Nephron progenitor cell (in vitro differentiated cells): ENCODE measurements at places on chromosomes 3 and 15.

DNA sequence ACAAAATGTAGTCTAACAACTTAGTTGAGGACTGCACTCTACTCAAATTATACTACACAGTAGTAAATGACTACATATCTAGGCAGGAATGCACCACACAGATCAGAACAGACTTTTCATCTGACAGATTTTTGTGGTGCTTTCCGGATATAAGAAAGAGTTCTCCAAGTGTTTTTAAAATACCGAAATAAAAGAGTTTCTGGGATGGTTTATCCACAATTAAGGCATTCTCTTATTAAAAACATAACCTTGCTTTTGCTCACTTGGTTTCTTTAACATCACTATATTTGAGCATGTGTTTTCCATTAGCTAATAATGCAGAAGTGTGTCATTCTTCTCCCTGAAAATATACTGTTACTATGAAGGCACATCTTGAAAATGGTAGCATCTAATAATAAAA lies 132.9 kb downstream of the MAGI1 start:
- peaks cover 67% of the 10 kb centered on the region for H3K4me1 ChIP-seq
- H3K4me3 ChIP-seq, result no peak overlapping the region
- no peaks in the 10 kb centered on the region for H3K27me3 ChIP-seq

DNA sequence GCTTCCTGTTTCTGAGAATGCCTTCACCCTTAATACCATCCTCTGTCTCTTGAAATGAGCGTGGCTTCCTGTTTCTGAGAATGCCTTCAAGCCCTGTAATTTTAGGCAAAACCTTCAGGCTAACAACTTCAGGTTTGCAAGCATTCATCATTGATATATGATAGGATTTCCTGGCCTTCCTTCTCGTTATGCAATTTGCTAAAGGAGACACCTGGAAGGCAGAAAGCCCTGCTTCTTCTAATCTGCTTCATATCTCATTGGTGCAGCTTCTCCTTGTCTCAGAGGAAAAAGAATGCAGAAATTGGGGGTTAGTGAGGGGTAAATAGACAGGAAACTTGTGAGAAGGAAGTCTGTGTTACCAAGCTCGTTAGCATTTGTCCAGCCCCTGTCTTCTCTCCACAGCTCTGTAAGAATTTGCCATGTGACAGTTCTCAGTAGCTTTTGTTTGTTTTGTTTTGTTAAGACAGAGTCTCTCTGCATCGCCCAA lies 7.3 kb downstream of the ARL6IP5 start:
- peak overlapping the region; percentile 82 for H3K27ac ChIP-seq
- H3K36me3 ChIP-seq, result peaks cover 14% of the 10 kb centered on the region
- peaks cover 59% of the 10 kb centered on the region for H3K4me1 ChIP-seq
- H3K4me3 ChIP-seq, result peak overlapping the region; percentile 26

DNA sequence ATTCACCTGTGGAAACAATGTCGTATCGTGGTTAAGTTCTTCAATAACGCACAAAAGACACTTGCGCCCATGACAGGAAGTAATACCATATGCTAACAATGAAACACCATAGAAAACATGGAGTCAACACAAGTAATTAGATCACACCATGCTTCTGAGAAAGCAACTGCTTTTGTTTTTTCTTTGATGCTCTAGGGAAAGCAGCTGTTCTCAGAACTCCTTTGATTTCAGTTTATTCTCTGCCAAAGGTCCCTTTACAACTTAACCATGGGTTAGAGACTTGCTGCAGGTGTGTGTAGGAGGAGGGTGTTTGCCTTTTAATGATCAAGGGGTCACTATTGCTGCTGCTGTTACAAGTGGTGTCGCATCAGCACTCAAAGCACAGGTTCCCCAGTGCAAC lies 324.0 kb upstream of the SLCO3A1 start:
- peaks cover 24% of the 10 kb centered on the region for H3K4me1 ChIP-seq
- peaks cover 13% of the 10 kb centered on the region for H3K36me3 ChIP-seq
- H3K4me3 ChIP-seq, result no peak overlapping the region
- H3K27me3 ChIP-seq, result peaks cover 3% of the 10 kb centered on the region
- H3K27ac ChIP-seq, result no peak overlapping the region

GRCh38 chr3:172125963-172126457 lies 86.6 kb downstream of the FNDC3B start:
- no peak overlapping the region for H3K4me3 ChIP-seq
- DNase-seq, result no peak
- H3K27ac ChIP-seq, result peak overlapping the region; percentile 97
- peaks cover 79% of the 10 kb centered on the region for H3K36me3 ChIP-seq

GRCh38 chr15:77354063-77354462 lies 65.8 kb downstream of the PEAK1 start:
- no peaks in the 10 kb centered on the region for H3K36me3 ChIP-seq
- no peak for DNase-seq
- H3K4me3 ChIP-seq, result no peak overlapping the region
- no peaks in the 10 kb centered on the region for H3K4me1 ChIP-seq
- no peak overlapping the region for H3K27ac ChIP-seq
- H3K27me3 ChIP-seq, result peaks cover 6% of the 10 kb centered on the region

- H3K36me3 ChIP-seq, result peaks cover 1% of the 10 kb centered on the region
- H3K4me3 ChIP-seq, result no peak overlapping the region
- peaks cover 3% of the 10 kb centered on the region for H3K27me3 ChIP-seq
- no peak for DNase-seq
- H3K4me1 ChIP-seq, result peaks cover 81% of the 10 kb centered on the region
Measured at GRCh38 chr3:133987948-133988484, 41.7 kb downstream of the SLCO2A1 start.

GRCh38 chr15:90478846-90479481 lies 50.8 kb upstream of the CRTC3 start:
- no peak overlapping the region for H3K4me3 ChIP-seq
- no peaks in the 10 kb centered on the region for H3K27me3 ChIP-seq
- DNase-seq, result no peak

DNA sequence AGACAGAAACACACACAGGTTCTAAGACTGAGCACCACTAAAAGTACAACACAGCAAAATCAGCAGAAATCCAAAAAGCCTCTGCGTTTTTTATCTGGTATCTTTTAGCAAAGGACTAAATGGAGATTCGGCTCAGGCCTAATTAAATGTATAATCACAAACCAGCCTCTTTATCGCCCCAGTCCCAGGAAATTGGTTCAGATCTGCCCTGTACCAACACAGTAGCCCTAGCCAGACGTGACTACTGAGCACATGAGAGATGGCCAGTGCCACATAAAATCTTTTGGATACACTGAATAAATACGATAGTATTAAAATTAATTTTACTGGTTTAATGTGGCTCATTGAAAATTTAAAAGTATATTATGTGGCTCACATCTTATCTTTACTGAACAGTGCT lies 19.7 kb downstream of the TBC1D2B start:
- H3K27ac ChIP-seq, result no peak overlapping the region
- H3K4me3 ChIP-seq, result no peak overlapping the region
- no peaks in the 10 kb centered on the region for H3K36me3 ChIP-seq
- no peaks in the 10 kb centered on the region for H3K27me3 ChIP-seq
- peaks cover 30% of the 10 kb centered on the region for H3K4me1 ChIP-seq

GRCh38 chr15:62165104-62165792 lies at the start of gene C2CD4B:
Gene C2CD4B (minus strand): TSS chr15:62165285. CDS start chr15:62164984, 301 bp downstream.
- no peak within 1 kb of the TSS for H3K27ac ChIP-seq
- H3K4me3 ChIP-seq, result peak within 1 kb of the TSS; percentile 82
- H3K4me1 ChIP-seq, result peaks cover 17% of the 10 kb centered on the region
- DNase-seq, result peak; percentile 67

DNA sequence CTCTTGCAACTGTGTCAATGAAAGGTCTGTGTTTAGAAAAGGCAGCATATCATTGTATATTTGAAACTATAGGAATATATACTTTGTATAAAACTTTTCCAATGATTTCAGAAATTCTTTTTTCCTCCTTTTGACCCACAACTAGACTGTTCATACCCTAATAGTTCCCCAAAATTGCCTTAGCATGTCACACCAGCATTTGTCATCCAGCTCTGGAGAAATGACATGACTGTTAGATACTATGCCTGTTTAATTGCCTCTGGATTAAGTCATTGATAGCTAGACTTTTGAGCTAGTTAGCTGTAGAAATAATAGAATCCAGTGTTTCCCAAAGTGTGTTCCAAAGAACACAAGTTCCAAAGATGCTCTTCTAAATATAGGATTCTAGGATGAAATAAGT lies 32.4 kb downstream of the B3GALNT1 start:
- H3K36me3 ChIP-seq, result no peaks in the 10 kb centered on the region
- H3K4me3 ChIP-seq, result no peak overlapping the region
- no peaks in the 10 kb centered on the region for H3K27me3 ChIP-seq
- H3K4me1 ChIP-seq, result no peaks in the 10 kb centered on the region
- no peak for DNase-seq

- peak overlapping the region; percentile 3 for H3K4me3 ChIP-seq
- no peaks in the 10 kb centered on the region for H3K36me3 ChIP-seq
- DNase-seq, result no peak
- H3K27ac ChIP-seq, result no peak overlapping the region
- H3K27me3 ChIP-seq, result peaks cover 5% of the 10 kb centered on the region
- H3K4me1 ChIP-seq, result peaks cover 28% of the 10 kb centered on the region
Measured at GRCh38 chr15:84915606-84915958, 31.1 kb downstream of the SLC28A1 start.

- peaks cover 4% of the 10 kb centered on the region for H3K4me1 ChIP-seq
- no peaks in the 10 kb centered on the region for H3K36me3 ChIP-seq
- H3K27ac ChIP-seq, result no peak overlapping the region
- no peaks in the 10 kb centered on the region for H3K27me3 ChIP-seq
- no peak overlapping the region for H3K4me3 ChIP-seq
Measured at GRCh38 chr3:127033171-127033570, 50.3 kb downstream of the PLXNA1 start.

DNA sequence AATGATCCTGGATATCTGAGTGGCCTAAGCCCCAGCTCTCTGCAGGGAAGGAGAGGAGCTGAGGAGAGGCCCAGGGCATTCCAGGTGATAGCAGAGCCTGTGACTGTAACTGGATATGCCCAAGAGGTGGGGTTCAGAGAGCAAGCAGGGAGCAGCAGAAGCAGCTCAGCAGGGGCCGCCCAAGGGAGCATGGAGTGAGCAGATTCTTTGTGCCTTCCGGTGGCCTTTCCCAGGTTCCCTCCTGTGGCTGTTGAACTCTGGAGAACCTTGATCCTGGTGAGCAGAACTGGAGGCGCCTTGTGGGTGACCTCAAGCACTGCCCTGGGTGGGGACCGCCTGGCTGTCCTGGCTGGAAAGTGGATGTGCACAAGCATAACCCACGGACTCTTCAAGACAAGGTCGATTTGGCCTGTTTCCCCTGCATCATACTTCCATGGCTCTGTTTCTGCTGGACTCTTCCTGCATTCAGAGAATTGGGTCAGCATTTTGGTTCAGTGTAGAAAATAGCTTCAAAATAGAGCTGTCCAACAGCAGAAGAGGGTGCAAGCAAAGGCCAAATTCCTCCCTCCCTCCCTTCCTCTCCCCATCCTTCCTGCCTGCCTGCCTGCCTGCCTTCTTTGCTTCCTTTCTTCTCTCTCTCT lies 76.1 kb downstream of the ARNT2 start:
- peak overlapping the region; percentile 64 for H3K27ac ChIP-seq
- H3K4me1 ChIP-seq, result peaks cover 51% of the 10 kb centered on the region
- H3K27me3 ChIP-seq, result peaks cover 4% of the 10 kb centered on the region
- no peak for DNase-seq

- peaks cover 39% of the 10 kb centered on the region for H3K27me3 ChIP-seq
- H3K27ac ChIP-seq, result no peak overlapping the region
- peaks cover 19% of the 10 kb centered on the region for H3K4me1 ChIP-seq
- no peak for DNase-seq
- no peak overlapping the region for H3K4me3 ChIP-seq
- H3K36me3 ChIP-seq, result no peaks in the 10 kb centered on the region
Measured at GRCh38 chr3:14640157-14640562, 11.4 kb upstream of the CCDC174 start.

- H3K4me1 ChIP-seq, result no peaks in the 10 kb centered on the region
- no peak overlapping the region for H3K27ac ChIP-seq
- peaks cover 9% of the 10 kb centered on the region for H3K27me3 ChIP-seq
- H3K4me3 ChIP-seq, result no peak overlapping the region
- DNase-seq, result no peak
- H3K36me3 ChIP-seq, result no peaks in the 10 kb centered on the region
Measured at GRCh38 chr3:38153221-38153620, 12.1 kb upstream of the OXSR1 start.

- H3K4me1 ChIP-seq, result peaks cover 6% of the 10 kb centered on the region
- no peak overlapping the region for H3K27ac ChIP-seq
- no peaks in the 10 kb centered on the region for H3K36me3 ChIP-seq
- H3K4me3 ChIP-seq, result no peak overlapping the region
- H3K27me3 ChIP-seq, result peaks cover 11% of the 10 kb centered on the region
Measured at GRCh38 chr15:50219820-50220219, 37.8 kb downstream of the SLC27A2 start.
